ENCODE measurements at places on chromosomes 2 and 18.

DNA sequence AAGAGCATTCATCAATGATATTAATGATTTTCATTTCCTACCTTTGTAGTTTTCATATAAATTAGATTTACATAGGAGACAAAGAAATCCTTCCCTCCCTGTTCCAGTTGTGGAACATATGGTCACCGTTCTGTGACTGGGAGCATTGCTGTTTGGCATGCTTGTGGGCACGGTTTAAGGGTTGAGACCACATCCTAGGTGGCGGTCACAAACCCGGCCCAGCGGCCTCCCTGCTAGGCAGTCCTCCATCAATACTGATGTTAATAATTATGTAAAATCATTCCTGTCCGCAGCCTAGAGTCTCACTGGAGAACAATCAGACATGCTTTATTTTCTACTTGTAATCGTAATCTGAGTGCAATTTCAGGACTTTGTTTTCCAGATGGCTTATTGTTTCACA lies 117.9 kb downstream of the AGAP1 start:
- DNase-seq = no peak

- DNase-seq = no peak
Observed at GRCh38 chr2:203685081-203685621, 21.3 kb upstream of the CD28 start.

DNA sequence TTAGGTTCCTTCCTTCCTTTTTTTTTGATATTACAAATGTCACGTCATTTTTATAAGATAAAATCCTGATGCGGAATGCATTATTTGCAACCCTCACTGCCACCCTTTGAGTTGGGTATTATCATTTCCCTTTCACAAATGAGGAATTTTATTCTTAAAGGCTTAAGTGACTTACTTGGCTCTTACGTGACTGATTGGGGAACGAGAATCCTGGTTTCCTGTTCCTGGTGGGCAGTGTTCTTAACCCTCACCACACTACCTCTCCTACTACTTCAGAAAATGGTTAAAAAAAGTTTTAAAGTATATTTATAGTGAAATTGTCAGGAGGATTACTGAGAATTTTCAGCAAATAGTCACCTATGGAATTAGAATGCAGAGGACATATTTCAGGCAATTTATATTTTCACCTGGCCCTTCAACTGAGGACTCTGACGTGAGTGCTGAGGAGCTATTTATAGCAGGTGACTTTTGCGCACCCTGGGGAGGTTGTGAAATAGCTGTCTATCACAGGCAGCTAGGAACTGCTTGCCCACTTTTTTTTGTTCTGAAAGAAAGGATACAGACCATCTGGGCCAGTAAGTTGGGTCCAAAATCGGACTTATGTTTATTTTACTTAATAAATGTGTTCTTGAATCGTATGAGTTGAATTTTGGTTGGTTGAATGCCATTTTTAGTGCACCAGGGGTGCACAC lies 18.7 kb upstream of the RASGRP3 start:
- DNase-seq = no peak

GRCh38 chr18:77650799-77651385 lies 401.2 kb downstream of the GALR1 start:
- DNase-seq = no peak

GRCh38 chr2:76984359-76984758 lies 537.8 kb downstream of the LRRTM4 start:
- DNase-seq = no peak

GRCh38 chr2:86636842-86637241 lies 13.2 kb upstream of the RNF103 start:
- DNase-seq = no peak

- DNase-seq = no peak
Observed at GRCh38 chr2:221494556-221494955, 77.5 kb downstream of the EPHA4 start.

DNA sequence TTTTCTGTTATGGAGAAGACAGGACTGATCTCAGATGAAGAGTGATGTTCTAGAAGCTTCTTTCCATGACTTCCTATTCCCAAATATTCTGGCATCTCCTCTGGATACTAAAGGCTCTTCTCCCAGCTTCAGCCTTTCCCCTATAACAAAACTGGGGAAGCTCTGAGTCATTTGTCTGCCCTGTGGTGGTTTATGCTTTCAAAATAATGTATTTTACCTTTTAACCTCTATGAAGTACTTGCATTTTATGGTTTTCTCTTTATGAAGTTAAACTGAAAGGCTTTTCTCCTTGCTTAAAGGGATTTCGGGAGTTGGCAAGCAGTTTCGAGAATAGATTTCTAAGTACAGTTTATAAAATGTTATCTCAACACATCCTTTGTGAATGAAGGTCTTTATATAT lies 104.4 kb downstream of the TANC1 start:
- DNase-seq = no peak

DNA sequence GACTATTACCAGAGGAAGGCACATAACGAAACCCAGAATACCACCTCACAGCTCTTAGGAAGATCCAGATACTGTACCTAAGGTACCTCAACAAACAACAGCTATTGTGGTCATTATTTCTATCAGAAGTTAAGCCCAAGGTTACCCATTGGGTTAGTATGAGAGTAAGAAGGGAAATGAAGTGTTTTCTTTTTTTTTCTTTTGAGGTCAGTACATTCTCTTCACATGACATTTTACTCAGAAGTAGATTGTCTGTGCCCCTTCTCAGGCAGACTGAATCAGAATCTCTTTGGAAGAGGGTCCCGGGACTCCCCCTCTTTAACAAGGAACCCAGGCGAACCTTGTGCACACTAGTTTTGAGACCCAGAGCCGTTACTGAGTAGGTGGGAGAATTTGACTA lies 233.7 kb upstream of the CXCR4 start:
- DNase-seq = no peak

DNA sequence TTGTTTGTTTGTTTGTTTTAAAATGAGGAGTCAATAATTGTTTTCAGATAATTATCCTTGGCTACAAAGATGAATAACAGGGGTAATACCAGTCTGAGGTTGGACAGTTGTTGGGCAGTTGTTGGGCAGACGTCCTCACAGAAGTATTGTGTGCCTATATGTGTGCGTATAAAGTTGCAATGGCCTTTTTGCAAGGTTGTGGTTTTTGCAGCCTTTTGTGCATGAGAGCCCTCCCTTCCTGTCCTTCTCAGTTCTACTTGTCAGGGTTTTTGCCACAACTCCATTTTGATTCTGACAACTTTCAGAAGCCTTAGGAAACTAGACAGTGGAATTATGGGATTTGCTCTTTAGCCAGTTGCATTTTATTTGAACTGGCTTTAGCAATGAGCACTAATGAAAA lies 6.0 kb upstream of the STK39 start:
- DNase-seq = no peak

DNA sequence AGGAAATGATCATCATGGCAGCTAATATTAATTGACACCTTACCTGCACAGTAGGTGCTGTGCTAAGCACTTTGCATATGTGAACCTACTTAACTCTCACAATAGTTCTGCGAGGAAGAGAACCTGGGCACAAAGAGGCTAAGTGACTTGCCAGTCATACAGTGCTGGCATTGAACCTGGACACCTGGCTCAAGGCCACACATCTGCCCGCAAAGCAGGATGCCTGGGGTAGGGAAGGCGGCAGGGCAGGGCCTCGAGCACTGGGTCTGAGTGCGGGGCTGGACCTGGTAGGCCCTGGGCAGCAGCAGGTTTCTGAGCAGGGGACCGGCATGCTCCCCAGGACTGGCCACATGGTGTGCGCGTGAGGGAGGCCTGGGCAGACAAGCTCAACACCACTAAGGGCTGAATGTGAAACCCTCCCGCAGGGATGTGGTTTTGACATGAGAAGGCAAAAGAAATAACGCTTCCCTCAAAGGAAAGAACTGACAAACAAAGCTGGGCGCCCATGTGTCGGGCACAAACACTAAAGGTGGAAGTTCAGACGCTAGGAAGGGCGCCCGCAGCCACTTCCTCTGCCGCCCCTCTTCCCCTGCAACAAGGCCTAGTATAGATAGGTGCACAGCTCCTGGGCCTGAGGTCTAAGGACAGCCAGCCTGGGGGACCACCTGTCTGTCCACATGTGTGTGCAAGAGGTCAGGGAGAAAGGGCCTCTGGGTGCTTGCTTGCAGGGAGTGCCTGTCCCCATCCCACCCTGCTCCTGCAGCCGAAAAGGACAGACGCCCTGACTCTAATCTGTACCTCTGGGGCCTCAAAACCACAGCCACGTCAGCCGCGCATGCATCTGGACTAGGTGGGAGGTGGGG lies 92.5 kb downstream of the ZFP36L2 start:
- no peak for DNase-seq

DNA sequence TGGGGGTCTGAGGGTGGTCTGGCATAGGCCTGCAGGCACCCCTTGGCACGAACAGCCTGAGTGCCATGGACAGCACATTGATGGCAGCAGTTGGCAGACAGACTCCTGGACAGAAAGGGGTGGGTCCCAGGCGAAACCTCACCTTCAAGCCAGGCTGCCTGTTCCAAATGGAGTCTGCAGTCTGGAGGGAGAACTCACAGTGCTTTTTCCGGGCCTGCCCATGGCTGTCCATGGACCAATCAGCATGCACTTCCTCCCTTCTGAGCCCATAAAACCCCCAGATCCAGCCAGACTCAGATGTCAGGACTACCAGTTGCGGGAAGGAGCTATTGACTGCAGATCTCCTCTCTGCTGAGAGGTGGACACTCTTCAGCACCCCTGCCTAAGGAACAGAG lies 694.6 kb upstream of the ACVR2A start:
- no peak for DNase-seq

DNA sequence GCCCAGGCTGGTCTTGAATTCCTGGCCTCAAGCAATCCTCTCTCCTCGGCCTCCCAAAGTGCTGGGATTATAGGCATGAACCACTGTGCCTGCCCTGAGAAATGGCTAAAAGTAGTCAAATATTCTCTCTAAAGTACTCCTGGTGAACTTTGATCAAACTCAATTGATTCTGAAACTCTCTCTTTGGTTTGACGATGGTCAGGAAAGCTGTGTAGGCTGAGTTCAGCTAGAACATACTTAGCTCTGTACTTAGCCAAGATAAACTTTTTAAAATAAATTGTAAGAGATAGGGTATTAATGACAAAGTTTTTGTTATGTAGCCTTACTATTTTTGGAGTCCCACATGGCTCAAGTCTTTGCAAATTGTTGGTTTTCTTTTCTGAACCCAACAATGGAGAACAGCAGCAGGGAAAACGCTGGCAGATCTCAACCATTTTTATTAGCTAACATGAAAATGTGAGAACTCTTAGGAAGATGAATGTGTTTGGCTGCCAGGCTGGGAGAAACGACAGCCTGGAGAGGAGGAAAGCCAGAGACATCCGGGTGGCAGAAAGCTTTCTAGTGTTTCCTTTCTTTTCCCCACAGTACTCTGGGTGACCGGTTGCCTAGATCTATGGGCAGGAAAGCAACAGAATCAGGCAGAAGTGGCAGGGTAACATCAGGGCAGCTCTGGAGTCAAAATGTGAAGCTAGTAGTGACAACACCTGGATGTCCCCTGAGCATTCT lies 193.0 kb upstream of the LHCGR start:
- DNase-seq = no peak

- no peak for DNase-seq
Observed at GRCh38 chr2:139209586-139209985, 429.4 kb upstream of the NXPH2 start.

GRCh38 chr18:286515-287310 lies 18.9 kb upstream of the THOC1 start:
- no peak for DNase-seq

DNA sequence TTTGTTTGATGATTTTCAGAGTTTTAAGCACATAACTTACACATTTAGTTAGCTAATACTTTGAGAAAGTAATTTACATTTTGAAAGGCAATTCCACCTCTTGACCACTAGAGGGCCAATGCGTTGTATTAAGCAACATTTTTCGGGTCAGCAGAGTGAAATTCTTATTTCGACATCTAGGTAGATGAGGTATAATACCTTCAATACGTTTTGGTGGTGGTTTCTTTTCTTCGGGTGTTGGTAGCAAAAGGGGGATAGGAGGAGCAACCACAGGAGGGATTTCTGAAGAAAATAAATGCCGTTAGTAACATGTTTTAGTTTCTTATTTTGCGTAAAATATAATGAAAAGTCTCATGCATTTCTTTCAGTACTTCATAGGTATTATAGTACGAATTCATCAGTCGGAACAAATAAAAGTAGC lies 106.3 kb downstream of the TTN start:
- DNase-seq = no peak

DNA sequence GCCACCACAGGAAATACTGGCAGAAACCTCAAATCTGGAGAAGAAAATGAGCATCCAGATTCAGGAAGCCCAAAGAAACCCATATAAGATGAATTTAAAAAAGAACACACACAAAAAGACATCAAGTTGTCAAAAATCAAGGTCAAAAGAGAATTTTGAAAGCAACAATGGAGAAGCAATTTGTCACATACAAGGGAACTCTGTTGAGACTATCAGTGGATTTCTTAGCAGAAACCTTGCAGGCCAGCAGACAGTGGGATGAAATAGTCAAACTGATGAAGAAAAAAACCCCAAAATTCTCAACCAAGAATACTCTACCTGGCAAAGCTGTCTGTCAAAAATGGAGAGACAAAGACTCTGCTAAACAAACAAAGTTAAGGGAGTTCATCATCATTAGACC lies 272.6 kb downstream of the ADCYAP1 start:
- DNase-seq = no peak

GRCh38 chr18:21851327-21851961 lies 110.9 kb downstream of the MIB1 start:
- no peak for DNase-seq

DNA sequence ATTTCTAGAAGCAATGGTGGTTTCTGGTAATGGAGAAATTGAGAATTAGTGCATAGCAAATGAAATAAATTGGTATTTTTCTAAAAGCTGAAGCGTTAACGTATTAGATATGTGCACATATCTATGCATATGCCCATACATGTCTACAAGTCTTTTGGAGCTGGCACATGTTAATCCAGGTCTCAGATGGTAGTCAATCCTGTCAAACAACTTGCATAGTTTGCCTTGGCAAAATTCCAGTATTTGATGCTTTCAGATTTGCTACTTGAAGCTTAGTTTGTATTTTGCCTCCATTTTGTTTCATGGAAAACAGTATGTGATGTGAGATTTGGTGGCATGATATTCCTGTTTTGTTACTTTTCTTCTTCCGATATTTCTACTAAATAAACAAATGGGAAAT lies 304.6 kb downstream of the PARD3B start:
- no peak for DNase-seq

DNA sequence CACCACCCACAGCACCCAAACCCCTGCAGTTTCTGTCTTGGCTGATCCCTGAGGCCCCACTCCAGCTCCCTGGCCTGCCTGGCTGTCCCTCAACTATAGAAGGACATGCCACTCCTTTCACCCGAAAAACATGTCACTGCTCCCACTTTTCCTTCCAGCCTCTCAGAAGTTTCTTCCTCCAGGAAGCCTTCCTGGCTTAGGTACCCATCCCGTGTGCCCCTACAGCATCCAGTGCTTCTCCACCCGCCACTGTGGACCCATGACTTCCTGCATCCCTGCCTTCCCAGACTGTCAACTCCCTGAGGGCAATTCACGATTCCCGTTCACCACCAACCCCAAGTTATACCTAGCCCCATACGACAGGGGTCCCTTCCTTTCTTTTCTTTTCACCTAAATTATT lies 21.5 kb downstream of the ARID5A start:
- no peak for DNase-seq

DNA sequence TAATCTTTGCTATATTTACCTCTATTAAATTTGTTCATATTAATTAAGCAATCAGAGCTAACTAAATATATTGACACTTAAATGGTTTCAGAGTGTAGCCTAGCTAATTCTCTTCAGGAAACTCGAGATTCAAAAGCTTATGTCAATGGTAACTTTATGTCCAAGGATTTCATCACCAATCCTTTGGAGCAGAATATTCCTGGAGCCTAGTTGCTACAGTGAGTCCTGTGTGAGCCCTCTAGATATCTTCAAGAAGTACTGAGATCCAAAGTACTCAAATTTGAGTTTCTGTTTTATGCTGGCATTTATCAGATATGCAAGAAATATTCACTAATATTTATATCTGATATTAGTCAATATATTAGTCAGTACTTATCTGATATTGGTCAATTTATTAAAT lies 31.3 kb downstream of the DTNA start:
- no peak for DNase-seq
